SK-N-DZ (cell line): ENCODE measurements at places on chromosomes 2 and 18.

DNA sequence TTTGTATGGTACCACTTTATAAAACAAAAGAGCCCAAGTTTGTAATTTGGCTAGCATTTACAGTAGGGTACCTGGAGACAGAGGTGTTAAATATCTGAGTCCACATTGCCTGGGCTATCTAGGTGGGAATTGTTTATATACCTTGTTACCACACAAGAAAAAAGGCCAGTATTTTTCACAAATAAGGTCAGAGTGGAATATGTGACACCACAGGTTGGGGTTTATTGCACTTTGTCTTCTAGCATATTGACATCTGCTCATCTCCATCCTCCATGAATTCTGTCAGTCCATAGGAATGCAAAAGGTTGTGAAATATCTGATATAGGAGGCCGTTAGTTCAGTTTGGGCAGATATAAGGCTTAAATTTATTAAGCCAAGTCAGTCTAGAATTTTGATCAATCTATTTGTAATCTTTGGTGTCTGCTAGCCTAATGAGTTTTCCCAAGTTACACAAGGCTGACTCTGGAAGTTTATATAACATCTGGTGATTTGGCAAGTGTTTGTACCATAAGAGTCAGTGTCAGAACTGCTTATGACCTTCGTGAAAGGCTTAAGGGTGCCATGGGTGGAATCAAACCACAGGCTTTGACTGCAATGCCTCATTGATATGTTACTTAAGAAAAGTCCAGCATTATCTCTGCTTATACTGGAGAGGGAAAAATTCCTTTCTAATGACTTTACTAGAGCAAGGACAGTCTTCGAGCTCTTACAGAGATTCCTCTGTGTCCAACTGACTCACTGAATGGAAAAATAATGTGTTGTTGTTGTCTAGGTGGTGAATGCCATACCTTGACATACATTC lies 11.3 kb upstream of the DPP4 start:
- no peak for DNase-seq

DNA sequence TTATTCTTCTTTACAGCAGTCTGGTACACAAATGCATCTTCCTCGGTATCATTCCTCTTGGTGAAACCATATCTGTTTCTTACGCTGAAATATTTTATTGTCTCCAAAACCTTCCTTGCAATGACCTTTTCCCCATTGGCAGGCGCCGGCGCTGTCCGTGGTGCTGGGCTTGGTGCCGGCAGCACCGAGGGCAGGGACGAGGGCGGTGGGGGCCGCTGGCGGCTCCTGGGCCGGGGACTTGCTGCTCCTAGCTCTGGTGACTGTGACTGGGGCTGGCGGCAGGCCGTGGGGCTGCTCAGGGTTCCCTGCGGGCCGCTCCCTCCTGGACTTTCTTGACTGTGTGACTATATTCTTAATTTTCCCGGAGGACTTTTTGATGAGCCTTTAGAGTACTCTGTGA lies 72.5 kb downstream of the GPR39 start:
- no peak for DNase-seq

- DNase-seq: no peak
Observed at GRCh38 chr2:219027511-219028055, 13.7 kb downstream of the CFAP65 start.

- DNase-seq: no peak
Observed at GRCh38 chr2:127079358-127079920, 27.5 kb downstream of the BIN1 start.

GRCh38 chr18:55585065-55585919 lies 2.7 kb downstream of the TCF4 start:
- no peak for DNase-seq

DNA sequence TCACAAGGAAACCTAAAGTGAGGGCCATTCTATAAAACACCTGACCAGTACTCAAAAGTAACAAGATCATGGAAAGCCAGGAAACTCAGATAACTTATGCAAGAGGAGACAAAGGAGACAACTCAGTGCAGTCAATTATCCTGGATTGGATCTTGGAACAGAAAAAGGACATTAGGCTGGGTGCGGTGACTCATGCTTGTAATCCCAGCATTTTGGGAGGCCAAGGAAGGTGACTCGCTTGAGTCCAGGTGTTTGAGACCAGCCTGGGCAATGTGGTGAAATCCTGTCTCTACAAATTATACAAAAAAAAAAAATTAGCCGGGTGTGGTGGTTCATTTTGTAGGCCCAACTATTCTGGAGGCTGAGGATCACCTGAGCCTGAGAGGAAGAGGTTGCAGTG lies 424.5 kb upstream of the SPRED2 start:
- DNase-seq: no peak

DNA sequence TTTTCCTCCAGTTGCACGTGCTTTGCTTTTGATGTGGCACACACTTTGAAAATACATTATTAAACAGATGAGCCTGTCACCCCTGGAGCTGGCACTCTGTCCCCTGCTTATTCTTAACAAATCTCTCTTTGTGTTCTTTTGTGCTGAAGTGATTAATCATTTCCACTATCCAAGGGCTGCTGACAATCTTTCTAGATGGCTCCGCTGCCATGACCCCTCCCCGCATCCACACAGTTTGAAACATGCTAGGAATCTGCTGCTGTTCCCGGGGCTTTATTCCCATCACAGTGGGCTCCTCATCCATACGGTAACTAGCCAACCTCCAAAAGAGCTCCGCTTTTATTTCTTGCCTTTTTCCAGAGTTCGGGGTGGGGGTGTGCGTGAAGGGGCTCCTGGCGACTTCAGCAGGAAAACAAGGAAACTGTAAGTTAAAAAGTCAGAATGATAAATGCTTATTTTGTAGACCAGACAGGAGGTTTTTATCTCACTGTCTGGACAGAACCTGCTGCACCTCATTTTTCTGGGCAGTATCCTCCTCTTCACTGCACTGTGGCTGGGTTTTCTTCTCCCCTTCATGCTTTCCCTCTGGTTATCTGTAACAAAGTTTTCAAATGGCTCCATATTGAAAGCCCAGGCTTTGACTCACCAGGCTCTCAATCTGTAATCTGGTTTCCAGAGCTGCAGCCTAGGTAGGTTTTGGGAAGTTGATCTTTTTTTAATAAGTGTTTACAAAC lies 319.7 kb downstream of the AFF3 start:
- no peak for DNase-seq

DNA sequence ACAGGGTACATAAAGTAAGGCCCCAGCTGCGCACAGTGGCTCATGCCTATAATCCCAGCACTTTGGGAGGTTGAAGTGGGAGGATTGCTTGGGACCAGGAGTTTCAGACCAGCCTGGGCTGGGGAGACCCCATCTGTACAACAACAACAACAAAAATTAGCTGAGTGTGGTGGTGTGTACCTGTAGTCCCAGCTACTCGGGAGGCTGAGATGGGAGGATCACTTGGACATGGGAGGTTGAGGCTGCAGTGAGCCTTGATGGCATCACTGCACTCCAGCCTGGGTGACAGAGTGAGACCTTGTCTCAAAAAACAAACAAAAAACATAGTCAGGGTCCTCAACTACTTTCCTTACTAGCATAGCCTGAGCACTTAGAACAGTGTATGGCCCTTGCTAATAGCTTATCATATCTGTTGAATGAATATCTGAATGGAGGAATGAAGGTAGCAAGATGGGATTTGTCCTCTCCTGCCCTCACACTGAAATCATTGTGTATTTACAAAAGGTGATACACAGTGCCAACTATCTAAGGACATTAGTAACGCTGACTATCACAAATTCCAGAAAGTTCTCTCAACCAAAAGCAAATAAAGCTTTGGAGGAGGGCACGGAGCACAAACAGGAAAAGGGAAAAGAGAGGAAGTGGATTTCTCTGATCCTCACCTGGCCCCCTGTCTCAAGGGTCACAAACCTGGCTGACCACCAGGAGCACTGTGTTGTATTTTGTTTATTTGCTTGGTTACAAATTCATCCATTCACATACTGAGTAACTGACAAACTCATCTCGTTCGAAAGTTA lies 38.1 kb downstream of the L3MBTL4 start:
- no peak for DNase-seq

- DNase-seq: peak; percentile 48
Observed at GRCh38 chr18:68660354-68661183, 54.3 kb downstream of the TMX3 start.

GRCh38 chr2:6635296-6635695 lies 230.4 kb downstream of the CMPK2 start:
- DNase-seq: no peak

DNA sequence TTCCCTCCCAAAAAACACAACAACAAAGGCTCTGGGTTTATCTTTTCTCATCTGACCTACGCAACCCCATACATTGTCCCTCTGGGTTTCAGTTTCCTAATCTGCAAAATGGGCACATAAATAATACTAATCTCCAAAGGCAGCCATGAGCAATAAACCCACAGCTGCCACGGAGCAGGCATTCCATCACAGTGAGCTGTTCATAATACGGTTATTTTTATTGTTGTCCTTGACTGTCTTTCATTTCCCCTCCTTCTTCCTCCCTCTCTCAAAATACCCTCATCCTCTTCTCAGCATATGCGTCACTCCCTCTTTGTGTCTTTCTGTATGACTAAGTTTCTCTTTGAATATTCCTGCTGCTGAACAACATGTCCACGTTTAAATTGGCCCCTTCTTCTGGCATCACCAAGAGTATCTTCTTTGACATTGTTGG lies 129.8 kb upstream of the CAB39 start:
- no peak for DNase-seq

DNA sequence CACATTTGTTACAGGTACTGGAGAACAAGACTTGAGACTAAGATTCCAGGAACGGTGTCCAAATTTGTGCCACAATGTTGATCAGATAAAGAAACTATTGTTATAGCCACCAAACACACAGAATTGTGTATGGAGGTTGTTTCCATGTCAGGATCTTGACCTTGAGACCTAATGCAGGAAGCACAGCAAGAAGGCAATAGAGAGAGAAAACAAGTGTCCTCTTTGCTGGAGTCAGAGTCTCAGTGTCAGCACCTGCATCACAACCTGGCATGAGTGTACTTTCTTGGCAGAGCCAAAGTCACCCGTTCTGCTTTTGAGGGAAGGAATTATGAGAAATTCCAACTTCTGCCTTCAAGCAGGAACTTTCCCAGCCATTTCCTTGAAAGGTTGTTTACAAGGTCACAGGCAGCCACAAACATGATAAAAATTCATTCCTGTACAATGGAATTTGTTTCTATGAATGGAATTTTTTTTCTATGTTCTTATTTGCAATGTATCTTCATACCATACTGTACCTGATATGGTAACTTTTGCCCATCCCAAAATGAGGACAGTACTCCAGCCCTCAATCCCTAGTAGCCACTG lies 118.4 kb downstream of the PKP4 start:
- no peak for DNase-seq

DNA sequence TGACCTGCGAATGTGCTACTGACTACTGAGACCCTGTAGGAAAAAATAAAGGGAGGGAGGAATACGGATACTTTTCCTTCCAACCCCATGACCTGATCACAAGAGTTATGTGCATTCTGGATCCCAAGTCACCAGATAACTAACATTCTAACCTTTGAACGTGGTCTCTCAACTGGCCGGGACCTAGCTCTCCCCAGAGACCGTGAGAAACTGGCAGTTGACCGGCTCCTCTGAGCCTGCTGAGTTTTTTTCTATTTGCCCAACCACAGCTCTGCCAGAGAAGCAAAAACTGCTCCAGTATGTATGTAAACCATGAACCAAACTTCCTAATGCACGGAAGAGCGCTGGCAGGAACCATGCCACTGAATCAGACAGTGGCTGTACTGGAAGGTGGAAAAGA lies 47.5 kb upstream of the PTMA start:
- DNase-seq: no peak

DNA sequence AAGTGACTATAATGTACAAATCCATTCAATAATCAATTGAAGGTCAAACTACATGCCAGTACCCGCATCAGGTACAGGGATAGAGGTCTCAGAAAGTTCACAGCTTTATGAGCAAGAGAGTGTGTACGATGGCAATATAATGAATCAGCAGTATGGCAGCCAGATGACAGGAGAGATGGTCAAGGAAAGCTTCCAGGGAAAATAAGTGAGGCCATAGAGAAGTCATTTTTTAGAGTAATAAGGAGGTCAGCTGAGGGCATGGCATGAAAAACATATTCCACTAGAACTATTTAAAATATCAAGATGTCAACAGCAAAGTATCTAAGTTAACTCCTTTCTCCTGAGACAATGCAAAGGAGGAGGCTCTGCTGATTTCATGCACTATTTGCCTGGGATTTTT lies 108.0 kb downstream of the SLC8A1 start:
- no peak for DNase-seq

GRCh38 chr2:40488927-40489677 lies 37.2 kb upstream of the SLC8A1 start:
- DNase-seq: no peak

GRCh38 chr2:26567534-26567933 lies 73.6 kb downstream of the CIB4 start:
- DNase-seq: no peak

GRCh38 chr2:201151127-201151981 lies 31.6 kb upstream of the CASP10 start:
- no peak for DNase-seq

DNA sequence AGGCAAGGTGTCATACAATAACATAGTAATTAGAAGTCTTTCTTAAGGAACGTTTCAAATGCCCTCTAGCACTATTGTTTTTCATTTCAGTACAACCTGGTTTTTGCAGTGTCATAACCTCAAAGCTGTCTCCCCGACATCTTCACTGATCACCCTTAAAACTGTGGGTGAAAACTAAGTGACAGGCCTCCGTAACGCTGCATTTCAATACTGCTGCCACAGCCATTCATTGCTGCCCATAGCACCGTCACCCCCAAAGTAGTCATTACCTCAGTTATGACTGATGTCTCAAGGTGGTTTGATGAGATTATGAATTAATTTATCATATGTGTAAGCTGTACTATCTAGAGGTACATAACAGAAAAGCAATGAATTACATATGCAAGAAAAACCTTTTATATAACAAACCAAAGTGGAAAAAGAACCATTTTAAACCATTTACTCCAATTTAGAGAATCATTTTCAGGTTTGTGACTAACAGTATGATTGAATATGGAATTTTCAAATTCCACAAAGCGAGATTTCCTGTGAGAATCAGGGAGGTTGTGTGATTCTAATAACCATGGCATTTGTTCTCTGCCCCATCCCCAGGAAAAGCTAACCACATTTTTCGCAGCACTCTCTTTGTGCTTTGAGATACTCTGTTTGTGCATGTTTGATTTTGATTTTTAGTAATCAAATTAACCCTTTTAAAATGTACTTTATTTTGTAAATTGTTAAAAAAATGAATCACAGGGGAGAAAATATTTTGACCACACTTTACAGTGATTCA lies 263.0 kb downstream of the PTGR3 start:
- no peak for DNase-seq

DNA sequence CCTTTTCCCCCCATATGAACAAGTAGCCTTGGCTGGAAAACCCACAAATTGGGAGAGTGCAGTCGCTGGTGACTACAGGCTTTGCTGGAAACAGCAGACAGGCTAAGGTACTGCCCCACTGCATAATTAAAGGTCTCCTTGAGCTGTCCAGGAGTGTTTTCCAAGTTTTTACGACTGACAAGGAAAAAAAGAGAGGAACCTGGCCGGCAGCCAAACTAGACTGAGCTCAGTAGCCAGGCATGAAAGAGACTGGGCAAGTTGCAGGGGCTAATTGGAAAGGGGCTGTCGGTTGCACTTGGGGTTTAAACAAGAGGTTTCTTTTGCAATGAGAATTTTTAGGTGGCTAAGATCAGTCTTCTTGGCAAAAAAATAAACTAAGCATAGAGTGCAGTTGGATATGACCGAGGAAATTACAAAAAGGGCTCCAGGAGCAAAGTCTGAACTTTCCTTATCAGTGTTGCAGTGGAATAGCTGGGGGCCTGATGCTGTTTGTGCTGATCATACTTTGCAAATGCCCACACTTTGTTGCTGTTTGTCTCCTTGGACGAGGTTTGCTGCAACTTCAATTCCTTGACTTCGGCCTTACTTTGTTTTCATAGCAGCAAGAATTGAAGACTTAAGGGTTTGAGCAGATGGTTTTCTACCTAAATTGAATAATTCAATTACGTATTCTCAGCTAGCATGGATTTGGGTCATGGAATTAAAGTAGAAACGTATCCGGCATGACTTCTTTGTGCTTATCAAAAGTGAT lies 2.1 kb downstream of the GULP1 start:
- peak; percentile 73 for DNase-seq
